ENCODE measurements at places on chromosomes 3 and 15. TPM values are rescaled to one million over a fixed set of nuclear protein-coding genes. Genes with fewer than 3 reads are reported as not detected.

Gene MYRIP
- 3.1 TPM for total RNA-seq

Gene DNAJA4
- total RNA-seq, result 20.0 TPM

Gene LYZL4
- total RNA-seq, result not detected

Gene FANCD2OS
- total RNA-seq, result not detected

Gene KBTBD12
- total RNA-seq, result not detected

Gene SERPINI2
- total RNA-seq, result not detected

Gene DPPA2
- total RNA-seq, result not detected

Gene NAA80
- 5.9 TPM for total RNA-seq

Gene GOLGA8G
- total RNA-seq, result not detected

Gene PTH1R
- 16.5 TPM for total RNA-seq

Gene ITGB5
- total RNA-seq, result 215 TPM

Gene ALG1L2
- not detected for total RNA-seq

Gene HTR3E
- total RNA-seq, result not detected
